ENCODE measurements at places on chromosomes 7 and 10.

DNA sequence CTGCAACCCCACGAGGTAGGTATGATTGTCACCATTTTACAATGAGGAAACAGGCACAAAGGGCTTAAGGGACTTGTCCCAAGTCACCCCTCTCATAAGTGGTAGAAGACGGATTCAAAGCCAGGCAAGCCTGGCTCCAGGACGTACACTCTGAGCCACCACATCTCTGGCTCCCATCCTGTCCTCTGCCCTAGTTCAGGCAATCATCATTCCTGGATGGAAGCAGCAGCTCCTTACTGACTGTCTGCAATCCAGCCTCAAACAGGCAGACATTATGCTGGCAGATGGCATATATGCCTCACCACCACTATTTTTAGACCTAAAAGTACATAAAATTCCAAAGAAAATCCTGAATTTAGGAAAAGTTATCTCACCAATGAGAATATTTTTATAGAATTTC lies 100.7 kb downstream of the USP6NL start:
- DNase-seq, result no peak

DNA sequence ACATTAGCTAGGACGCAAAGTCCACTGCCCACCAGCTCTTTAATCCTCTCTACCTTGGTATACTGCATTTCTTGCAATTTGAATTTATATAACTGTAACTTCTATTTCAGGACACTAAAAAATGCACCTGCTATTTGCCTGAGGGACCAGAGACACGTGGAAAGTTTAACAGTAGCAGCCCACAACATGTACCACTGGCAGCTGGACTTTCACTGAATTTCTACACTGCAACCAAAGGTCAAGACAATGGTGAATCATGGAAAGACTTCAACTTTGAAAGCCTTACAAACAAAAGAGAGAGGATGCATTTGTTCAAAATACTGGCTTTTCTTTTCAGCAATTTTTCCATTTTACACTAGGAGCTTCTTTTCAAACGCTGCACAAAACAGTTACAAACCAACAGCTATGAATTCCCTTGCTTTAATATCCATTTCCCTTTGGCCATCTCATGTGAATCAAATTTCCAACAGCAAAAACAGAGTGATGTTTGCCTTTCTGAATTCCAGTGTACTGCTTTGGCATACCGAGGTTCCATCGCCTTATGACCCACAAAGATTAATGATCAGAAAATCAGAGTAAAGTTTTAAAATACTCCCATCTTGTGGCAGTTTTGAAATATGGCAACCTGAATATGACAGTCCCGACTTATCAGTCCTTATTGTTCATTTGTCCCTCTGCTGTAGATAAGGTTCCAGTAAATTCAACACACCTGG lies 29.9 kb upstream of the HNRNPH3 start:
- DNase-seq, result peak; percentile 11

DNA sequence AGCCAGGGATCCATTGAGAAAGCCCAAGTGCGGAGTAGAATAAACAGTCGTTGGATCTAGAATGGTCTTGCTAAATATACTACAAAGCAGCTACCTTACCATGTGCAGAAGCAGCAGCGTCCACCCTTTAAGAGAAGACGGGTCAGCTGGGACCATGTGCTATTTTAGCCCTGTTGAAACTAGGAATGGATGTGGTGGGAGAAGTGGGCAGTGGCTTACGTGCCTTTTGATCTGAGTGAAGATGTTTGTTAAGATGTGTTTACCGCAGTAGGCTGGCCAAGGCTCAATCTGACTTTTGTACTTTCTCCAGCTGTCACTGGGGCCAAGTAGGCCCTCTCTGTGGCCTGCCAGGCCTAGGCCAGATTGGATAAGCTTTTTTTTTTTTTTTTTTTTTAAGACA lies 9.2 kb downstream of the HABP2 start:
- no peak for DNase-seq

- no peak for DNase-seq
Observed at GRCh38 chr7:129262324-129262723, 37.5 kb downstream of the AHCYL2 start.

DNA sequence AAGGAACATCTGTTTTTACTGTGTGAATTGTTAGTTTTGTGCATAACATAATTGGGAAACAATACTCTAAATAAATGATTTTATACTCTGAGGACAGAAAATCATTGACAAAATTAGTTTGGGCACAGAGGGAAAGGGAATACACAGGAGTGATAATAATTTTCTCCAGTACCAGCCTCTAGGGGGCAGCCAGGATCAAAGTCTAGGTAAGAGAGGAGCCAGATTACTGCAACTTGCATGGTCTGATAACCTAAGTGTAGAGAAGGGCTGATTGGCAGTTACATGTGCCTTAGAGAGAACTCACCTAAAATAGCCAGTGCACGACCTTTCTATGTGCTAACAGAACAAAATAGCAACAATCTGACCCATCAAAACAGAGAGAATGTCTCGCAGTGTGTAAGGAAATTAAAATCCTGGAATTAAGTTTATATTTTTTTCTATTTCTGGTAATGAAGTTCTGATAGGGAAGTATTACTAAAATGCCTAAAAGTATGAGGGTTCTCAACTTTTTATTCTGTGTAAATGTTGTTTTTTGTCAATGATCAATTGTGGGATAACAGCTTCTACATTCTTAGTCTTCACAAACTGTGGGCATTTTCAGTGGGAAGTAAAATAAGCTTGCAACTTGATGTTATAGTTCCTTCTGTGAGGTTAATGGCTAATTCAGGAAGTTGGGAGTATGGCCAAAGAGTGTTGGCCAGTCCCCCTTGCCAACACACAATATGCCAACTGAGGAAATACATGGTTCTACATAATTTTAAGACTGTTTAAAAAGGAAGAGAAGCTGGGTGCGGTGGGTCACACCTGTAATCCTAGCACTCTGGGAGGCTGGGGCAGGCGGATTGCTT lies 66.4 kb downstream of the EXOC6 start:
- peak; percentile 37 for DNase-seq

DNA sequence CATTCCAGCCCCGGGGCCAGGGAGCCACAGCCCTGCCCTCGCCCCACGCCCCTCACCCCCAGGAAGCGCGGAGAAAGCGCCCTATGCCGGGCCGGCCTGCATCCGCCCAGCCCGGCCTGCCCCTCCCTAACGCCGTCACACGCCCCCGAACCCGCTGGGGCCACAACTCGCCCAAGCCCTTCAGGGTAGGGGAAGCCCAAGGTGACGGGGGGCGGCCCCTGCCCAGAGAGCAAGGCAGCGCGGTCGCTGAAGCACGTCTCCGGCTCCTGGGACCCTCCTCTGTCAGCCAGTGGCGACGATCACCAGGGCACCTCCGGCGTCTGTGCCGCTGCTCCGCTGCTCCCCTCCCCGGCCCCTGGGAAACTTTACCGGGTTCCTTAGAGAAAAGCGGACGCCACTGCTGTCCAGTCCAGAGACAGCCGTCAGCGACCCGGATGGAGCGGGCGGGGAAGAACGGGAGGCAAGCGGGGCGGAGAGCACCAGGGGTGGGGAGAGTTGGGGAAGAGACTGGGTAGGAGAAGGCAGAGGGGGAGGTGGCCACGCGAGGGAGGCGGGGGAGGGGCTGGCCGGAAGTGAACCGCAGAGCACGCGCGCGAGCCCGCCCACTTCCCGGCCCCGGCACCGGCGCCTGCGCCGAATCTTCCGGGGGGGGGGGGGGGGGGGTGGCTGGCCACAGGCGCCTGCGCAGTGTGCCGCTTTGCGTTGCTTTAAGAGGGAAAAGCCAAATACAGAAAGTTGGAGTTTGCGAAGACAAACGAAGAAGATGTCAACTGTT lies at the start of gene HERC4:
HERC4 (minus strand) TSS at position 509 of the 775 bp plus-strand sequence. CDS start 2,175 bp downstream, outside the sequence.
- peak; percentile 88 for DNase-seq

- DNase-seq, result no peak
Observed at GRCh38 chr10:4804465-4804864, 21.5 kb upstream of the AKR1E2 start.

DNA sequence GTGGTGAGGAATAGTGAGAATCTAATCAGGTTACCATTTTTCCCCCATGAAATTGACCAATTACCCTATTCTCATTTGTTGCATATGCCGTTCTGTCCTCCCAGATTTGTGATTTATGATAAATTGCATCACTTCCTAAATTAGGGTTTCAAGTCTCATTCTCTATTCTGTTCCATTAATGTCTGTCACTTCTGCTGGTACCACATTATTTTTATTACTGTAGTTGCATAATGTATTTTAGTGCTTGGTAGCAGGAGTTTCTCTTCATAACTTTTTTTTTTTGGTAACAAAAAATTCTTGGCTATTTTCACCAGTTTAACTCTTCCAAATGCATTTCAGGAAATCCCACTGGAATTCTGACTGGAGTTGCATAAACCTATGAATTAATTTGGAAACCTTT lies 44.0 kb upstream of the FAM133B start:
- DNase-seq, result no peak

DNA sequence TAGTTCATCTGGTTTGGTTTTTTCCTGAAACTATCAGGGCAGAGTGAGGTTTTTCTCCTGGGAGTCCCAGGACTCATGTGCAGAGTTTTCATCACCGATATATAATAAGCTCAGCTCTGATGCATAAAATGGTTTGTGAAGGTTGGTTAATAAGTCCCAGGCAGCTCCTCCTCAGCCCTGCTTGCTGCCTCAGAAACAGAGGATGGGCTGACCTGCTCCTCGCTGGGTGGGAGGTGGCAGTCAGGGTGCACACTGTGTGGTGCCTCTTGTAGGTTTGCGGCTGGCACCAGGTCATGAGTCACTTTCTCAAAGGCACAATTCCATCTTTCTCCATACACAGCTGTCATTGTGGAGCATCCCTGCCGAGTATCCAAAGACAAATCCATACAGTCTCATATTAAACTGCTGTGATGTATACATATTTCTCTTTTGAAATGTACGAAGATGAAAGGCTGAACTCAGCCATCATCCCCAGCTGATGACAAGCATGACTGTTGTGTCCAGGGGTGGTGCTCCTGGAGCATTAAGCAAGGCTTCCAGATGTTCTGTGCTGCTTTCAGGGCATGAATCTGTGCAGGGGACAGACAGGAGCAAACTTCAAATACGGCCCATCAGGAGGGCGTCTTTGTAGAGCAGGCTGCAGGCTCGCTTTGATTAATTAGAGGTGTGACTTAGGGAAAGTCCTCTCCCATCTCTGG lies 125.7 kb upstream of the NPS start:
- no peak for DNase-seq

All from NCI-H345 (cell line).